ENCODE measurements at places on chromosomes 12 and 14.

- DNase-seq: no peak
Measured at GRCh38 chr12:6199531-6200255, 507 bp upstream of the CD9 start.

GRCh38 chr12:90979019-90979418, 24.0 kb upstream of the CCER1 start:
- DNase-seq: no peak

GRCh38 chr12:82414926-82415325, 56.6 kb downstream of the METTL25 start:
- no peak for DNase-seq

DNA sequence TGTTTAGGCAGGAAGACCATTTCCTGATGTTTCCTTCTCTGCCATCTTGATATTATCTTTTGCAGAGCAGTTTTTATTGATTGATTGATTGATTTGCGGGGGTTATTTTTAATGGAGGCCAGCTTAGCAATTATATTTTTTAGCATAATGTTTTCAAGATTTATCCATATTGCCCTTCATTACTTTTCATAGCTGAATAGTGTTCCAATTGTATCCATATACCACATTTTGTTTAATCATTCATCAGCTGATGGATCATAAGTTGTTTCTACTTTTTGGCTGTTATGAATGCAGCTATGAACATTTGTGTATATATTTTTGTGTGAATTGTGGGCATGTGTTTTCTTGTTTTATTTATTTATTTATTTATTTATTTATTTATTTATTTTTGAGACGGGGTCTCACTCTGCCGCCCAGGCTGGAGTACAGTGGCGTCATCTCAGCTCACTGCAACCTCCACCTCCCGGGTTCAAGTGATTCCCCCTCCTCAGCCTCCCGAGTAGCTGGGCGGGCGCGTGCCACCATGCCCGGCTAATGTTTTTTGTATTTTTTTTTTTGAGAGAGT, 20.9 kb upstream of the RCOR1 start:
- DNase-seq: no peak

GRCh38 chr12:22329621-22330020, 4.9 kb downstream of the ST8SIA1 start:
- no peak for DNase-seq

DNA sequence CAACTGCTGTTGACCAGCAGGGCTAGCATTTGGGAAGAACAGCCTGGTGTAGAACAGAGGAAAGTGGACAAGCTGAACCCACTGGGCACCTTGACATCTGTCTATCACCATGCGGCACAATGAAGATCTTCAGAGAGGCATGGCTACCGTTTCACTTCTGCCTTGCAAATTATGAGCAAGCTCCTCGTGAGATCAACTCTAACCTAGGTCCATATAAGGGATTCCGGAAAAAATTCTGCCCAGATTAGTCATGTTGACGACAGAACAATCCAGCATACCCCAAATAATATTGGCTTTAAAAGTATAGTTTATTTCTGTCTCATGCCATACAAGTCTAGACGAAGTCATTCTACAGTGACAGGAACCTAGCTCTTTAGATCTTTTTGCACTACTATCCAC, 91.6 kb upstream of the ATF7IP start:
- no peak for DNase-seq

- DNase-seq: no peak
Measured at GRCh38 chr14:105843444-105844046, 317.2 kb downstream of the TMEM121 start.

DNA sequence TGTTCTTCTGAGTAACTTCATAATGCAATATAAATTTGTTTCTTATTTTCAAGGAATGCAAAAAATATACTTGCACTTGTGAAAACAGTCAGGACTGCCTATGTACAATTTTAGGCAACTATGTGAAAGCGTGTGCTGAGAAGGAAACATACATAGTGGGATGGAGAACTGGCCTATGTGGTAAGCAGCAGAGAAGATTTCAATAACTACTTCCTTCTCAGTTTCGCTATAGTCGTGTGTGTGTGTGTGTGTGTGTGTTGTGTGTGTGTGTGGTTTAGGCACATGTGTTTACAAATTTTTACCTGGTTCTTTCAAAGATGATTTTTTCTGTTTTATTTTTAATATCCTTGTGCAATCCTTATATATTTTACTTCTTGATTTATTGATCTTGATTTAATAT, 211.8 kb downstream of the LRRK2 start:
- no peak for DNase-seq

GRCh38 chr14:23079716-23080115, 15.2 kb downstream of the ACIN1 start:
- no peak for DNase-seq

GRCh38 chr14:75542588-75543091, 20.4 kb downstream of the BATF start:
- peak; percentile 70 for DNase-seq

DNA sequence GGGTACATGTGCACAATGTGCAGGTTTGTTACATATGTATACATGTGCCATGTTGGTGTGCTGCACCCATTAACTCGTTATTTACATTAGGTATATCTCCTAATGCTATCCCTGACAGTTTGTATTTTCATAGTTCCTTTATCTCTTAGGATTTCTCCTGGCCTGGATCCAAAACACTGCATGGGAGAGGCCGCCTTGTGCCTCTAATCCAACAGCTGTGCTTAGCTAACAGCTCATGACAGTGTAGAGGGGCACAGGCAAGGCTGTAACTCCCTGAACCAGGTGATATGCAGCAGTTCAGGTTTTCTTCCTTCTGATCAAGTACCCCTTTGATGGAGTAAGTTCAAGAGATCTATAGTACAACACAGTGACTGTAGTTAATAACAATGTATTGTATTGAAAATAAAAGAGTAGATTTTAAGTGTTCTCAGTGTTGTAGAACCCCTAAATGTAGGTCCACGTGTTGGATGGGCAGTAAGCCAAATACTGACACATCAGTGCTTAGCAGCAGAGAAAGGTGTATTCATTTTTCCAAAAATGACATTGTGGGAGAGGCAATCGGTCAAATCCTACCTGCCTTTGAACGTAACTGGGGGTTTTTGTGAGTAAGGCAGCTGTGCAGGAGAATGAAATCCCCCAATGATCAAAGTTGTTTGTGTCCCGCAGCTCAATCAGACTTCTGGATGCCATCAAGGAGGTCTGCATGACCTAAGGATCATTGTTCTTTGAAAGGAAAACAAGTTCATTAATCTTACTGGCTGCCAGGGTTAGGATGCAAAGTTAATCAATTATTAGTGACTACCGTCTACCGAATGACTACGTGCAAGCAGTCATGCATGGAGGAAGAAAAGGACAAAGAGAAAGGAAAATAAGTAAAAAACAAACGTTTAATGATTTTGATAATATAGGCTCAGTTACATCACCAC, 89.3 kb upstream of the FGD4 start:
- DNase-seq: no peak

GRCh38 chr14:89299587-89299986, 117.4 kb downstream of the FOXN3 start:
- no peak for DNase-seq

DNA sequence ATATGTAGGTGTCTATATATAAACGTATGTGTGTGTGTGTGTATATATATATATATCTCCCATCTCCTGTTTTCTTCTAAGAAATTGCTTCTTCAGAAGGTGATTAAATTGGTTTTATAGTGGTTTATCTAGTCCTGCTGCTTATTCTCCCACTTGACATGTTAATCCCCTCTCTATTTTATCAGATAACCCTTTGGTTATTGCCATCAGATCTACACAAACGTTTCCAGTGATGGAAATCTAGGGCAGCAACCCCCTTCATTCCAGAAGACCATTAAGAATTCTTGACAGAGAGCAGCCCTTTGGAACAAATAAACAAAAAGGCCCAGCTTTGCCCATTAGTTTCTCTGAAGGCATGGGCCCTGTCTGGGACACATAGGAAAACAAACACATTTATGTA, 34.2 kb upstream of the YARS2 start:
- DNase-seq: no peak

DNA sequence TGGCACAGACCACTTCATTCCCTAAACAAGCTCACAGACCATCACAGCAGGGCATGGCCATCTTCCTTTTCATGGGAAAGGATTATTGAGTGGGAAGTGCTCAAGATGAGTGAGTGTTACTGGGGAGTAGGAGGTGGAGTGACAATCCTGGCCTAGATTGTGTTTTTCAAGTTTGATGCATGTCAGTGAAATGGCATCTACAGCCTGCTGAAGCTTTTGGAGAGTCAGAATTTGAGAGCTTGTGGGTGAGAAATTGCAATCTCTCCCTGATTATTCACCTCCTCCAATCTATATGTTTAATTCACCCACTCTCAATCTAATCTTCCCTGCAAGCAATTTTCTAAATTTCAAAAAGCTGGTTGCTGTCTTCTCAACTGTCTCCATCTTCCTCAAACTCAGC, 156.1 kb upstream of the G2E3 start:
- no peak for DNase-seq

- DNase-seq: no peak
Measured at GRCh38 chr14:55698051-55698450, 118.0 kb downstream of the KTN1 start.

DNA sequence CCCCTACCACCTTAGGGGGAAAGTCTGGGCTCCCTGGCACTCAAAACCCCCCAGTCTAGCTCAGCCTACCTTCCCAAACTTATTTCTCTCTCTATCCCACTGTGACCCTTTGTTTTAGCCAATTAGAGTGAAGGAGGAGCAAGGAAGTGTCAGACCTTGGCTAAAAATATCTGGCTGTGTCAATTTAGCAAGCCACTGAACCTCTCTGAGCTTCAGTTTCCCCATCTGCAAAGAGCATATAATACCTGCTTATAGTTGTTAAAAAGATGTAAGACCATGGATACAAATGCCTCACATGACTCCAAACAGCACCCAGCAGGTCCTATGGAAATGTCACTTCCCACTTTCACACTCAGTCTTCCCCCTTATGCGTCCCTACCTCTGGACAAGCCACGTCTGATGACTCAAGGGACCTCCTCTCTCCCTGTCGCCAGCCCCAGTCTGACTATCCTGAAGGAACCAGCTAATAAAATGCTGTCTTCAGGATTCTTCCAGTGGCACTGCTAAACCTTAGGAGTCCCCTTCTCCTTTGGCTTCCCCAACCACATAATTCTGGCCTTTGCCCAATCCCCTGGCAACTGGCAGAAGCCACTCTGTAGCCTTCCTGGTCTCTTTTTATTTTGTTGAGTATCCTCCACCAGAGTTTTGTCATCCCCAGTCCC, 19.3 kb downstream of the FOXN3 start:
- DNase-seq: no peak

- no peak for DNase-seq
Measured at GRCh38 chr12:92444763-92445162, 258.0 kb upstream of the PLEKHG7 start.

- DNase-seq: no peak
Measured at GRCh38 chr12:108858311-108859074, 1.1 kb upstream of the SSH1 start.

GRCh38 chr12:11014234-11014633, 8.2 kb downstream of the TAS2R19 start:
- DNase-seq: no peak

- DNase-seq: no peak
Measured at GRCh38 chr14:74604911-74605310, 7.1 kb downstream of the LTBP2 start.

DNA sequence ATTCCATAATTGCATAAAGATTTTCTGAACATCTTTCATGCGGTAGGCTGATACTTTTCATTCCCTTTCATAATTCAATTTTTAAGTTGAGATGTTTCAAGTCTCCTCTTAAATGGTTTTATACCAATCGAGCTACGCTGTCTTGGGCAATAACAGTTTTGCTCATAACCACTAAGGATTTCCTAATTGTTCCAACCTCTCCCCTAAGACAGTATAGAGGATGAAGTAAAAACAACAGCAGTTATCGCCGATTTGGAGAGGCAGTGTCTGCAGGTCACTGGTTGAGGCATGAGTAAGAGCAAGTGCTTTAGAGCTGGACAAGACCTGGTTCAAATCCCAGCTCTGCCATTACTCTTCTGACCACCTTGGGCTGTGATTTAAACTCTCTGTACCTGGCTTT, 6.9 kb upstream of the MED13L start:
- no peak for DNase-seq

DNA sequence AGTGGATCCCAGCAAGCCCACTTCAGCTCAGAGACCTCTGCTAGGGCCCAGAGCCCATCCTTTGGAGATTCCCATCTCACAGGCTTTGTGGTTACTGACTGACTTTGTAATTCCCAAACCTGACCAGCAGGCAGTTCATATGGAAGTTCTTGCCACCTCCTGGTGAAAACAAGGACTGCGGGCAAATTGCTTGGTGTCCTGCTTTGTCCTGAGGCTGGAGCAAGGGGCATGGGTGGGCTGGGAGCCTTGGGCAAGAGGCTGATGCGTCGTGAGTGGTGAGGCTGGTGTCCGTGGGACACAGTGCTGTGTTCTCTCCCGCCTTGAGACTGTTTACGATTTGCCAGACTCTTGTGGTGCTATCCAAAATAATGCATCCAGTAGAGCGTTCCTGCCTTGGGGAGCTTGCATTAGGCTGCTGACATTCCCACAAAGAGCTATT, 91.0 kb downstream of the LRRC74A start:
- no peak for DNase-seq

Measured in activated CD4-positive, alpha-beta T cell treated with anti-CD3 and anti-CD28 coated beads for 24 hours (primary cell).